NCI-H748 treated with DMSO at 0.1 percent for 48 hours (cell line): ENCODE measurements at places on chromosomes 11 and 22.

DNA sequence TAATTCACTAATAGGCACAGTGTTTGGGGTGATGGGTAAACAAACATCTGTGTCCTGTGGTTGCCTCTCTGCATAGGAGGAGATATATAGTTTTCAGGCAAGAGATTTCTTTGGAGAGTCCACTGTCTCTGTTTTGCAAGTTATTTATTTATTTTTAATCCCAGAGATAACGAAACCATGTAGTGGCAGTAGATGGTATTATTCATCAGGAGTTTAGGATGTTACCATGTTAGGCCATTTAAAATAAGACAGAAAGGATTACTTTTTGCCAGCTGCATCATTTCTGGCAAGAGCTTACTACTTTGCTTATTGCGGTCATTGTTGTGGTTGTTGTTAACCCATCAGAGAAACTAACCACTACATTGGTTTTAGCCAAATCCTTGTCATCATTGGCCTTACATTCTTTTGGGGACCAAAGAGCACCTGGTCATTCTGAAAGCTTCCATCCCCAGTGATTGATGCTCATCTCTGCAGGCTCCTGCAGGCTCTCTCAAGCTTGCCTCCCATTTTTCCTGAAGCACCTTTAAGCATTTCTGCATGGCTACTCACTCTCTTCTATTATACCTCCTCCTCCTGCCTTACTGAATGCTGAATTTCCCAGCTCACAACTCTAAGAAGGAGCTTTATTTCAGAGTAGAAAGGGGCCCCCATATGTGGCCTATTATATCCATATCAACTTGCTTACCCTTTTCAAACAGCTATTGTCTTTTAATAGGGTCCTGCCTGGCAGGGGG is 84.4 kb downstream of the CSTPP1 start:
- DNase-seq: no peak

GRCh38 chr11:129734654-129735053 is 81.0 kb upstream of the TMEM45B start:
- no peak for DNase-seq

GRCh38 chr22:47102081-47102480 is 339.6 kb downstream of the TBC1D22A start:
- DNase-seq: no peak

- DNase-seq: no peak
Measured at GRCh38 chr11:86446163-86446923, 71.7 kb downstream of the CCDC81 start.

- peak; percentile 5 for DNase-seq
Measured at GRCh38 chr22:42277988-42278776, 7.7 kb upstream of the TCF20 start.
